RPMI8226 (cell line): ENCODE measurements at places on chromosomes 5 and 9.

GRCh38 chr9:83220730-83221129 is 157.8 kb upstream of the RASEF start:
- no peak for DNase-seq

GRCh38 chr9:128687453-128687852 is 1.6 kb upstream of the SET start:
- no peak for DNase-seq

DNA sequence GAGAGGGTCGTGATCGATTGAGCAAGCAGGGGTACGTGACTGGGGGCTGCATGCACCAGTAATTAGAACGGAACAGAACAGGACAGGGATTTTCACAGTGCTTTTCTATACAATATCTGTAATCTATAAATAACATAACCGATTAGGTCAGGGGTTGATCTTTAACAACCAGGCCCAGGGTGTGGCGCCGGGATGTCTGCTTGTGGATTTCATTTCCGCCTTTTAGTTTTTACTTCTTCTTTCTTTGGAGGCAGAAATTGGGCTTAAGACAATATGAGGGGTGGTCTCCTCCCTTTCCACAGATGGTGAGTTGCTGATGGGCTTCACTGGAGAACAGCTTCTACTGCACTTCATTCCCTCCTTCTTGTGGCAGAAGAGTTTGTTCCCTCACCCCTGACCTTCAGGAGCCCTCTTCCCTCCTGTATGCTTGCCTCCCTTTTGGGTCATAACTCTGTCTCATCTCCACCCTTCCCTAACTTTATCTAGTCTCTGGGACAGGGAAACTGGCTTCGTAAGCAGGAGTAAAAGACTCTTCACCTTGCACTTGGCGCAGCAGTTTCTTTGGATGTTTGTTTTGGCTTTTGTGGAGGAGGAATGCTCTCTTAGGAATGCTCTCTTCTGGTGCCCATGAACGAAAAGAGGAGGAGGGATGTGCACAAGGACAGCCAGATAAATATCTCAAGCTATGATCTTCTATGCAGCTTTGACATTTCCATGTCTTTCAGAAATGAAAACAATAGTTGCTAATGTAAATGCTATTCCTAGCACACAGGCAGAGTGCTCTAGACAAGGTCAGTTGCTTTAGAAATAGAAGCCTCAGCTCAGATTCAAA is 139.8 kb upstream of the RPS23 start:
- no peak for DNase-seq

- DNase-seq: no peak
Observed at GRCh38 chr9:37920471-37921167, 16.7 kb upstream of the SLC25A51 start.

DNA sequence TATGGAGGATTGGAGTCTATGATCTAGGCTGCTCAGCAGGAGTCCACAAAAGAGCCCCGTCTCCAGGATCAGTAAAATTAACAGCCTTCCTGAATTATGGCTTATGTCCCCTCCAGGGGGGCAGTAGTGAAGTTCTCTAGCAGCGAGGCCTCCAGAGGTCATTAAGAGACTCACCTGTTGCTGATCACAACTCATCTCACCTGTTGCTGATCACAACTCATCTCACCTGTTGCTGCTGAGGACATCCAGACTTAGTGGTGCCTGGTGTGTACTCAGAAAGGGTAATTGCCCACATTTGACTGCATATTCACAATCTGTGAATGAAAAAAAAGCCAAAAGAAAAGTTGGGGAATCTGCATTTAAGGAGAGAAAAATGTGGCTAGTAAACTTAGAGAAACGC is 129.5 kb downstream of the SMARCA2 start:
- no peak for DNase-seq

- no peak for DNase-seq
Observed at GRCh38 chr5:128579093-128579492, 41.0 kb upstream of the FBN2 start.

- DNase-seq: no peak
Observed at GRCh38 chr9:16680975-16681651, 189.4 kb downstream of the BNC2 start.

GRCh38 chr5:157511651-157512644 is 51.9 kb downstream of the NIPAL4 start:
- DNase-seq: peak; percentile 84

GRCh38 chr5:158879993-158880392 is 219.7 kb downstream of the EBF1 start:
- no peak for DNase-seq

- DNase-seq: no peak
Observed at GRCh38 chr5:83471405-83472212, at the start of gene VCAN. Gene VCAN (plus strand): TSS chr5:83471744. CDS start chr5:83483519, 11,775 bp downstream.

DNA sequence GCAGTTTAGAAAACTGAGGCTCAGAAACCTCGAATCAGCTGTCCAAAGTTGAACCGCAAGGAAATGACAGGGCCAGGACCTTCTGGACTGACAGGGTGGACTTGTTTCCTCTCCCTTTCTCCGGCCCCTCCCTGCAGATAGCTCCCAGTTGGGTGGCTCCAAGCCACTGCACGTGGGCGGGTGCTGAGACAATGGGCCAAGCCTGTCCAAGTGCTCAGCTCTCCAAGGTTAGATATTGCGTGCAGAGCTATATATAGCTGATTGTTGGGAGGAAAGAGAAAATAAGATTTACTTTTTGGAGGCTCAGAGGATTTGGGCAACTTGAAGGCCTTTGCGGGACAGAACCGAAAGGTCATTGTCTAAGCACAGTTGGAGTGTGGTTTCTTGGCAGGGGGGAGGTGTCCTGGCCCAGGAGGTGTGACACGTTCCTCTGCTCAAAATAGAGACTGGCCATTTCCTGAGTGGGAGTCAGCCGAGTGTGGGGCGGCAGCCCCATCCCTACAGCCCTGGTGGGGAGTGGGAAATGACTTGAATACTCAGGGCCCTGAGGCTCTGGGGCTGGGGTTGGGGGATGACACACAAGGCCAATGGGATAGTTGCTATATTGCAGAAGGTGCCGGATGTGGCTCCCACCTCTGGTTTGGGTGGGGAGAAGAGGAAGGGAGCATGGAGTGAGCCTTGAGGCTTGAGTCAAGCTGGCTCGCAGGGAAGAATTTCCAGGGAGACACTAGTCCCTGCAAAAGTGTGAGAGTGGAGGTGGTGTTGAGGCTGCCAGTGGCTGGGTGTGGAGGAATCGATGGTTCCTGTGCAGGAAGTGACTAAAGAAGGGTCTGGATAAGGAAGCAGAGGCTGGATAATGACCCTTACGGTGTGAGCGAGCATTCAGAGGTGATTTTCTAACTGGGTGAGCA is 44.4 kb upstream of the SMAD5 start:
- no peak for DNase-seq

DNA sequence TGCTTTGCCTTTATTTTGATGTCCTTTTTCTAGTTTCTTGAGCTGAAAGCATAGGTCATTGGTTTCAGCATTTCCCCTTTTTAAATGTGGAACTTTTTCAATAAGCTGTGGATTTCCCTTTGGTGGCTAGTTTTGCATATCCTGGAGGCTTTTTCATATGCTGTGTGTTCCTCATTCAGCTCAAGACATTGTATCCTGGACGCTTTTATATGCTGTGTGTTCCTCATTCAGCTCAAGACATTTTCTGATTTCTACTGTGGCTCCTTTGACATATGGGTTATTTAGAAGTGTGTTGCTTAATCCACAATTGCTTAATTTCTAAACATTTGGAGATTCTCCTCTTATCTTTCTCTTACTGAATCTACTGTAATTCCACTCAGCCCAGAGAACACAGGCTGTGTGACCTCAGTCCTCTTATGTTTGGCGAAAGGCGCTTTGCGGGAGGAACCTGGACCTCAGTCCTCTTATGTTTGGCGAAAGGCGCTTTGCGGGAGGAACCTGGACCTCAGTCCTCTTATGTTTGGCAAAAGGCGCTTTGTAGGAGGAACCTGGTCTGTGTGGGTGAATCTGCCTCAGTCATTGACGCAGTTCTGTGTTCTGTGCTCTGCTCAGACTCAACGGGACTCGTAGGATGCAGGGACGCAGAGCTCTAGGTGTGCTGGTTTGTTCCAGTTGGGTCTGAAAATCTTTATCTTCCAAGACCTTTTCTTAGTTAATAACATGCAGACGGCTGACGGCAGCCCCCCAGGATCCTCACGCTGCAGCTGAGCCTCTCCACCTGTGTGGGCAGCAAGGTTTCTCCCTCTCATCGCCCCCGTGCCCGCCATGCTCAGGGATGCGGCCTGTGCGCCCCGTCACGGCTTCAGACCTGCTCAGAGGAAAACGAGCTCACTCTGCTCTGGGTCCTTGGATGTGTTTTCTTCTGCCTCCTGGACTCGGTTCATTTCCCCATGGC is 6.0 kb upstream of the SLC9A3 start:
- no peak for DNase-seq

DNA sequence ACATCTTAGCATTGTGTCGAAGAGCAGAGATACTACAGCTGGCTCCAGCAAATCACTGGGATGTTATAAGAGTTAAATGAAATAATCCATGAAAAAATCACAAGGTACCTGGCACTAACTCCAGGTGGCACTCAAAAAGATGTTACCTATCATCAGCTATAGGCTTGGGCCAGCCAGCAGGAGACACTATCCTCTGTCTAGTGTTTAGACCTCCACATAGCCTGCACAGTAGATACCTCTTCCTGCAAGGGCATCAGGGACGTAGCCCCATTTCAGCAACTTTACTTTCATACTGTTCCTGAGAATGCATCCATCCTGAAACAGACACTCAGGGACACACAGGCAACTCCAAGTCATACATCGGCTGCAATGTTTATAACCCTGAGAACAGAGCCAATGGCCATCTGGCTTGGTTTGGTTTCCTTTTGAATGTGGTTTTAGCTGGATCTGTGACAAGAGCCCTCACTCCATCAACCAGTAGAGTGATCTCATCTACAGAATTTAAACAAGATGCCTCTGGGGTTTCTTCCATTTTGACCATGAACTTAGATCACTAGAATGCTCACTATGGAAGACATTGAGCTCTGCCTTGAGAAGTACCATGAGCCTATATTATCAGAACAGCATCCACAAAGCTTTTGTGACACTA is 69.9 kb downstream of the TLE1 start:
- no peak for DNase-seq

- peak; percentile 21 for DNase-seq
Observed at GRCh38 chr5:69074664-69075521, 18.9 kb upstream of the SLC30A5 start.

DNA sequence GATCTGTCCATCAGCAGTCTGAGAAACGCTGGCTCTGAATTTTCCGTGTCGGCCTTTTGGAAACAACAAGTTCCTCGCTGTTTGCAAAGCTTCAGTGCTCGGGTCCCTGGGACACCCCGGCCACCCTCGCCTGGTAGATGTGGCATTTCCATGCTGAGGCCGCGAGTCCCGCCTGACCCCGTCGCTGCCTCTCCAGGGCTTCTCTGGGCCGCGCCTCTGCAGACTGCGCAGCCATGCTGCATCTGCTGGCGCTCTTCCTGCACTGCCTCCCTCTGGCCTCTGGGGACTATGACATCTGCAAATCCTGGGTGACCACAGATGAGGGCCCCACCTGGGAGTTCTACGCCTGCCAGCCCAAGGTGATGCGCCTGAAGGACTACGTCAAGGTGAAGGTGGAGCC is 4.7 kb downstream of the NTNG2 start:
- peak; percentile 60 for DNase-seq

- DNase-seq: no peak
Observed at GRCh38 chr9:37425298-37425752, 2.8 kb downstream of the GRHPR start.

DNA sequence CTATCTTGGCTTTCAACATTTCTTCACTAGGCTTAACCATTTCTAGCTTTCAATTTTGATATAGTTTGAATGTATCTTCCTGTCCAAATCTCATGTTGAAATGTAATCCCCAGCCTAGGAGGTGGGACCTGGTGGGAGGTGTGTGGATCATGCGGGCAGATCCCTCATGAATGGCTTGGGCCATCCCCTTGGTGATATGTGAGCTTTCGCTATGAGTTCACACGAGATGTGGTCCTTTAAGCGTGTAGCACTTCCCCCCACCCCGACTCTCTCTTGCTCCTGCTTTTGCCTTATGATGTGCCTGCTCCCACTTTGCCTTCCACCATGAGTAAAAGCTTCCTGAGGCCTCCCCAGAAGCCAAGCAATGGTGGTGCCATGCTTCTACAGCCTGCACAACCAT is 40.6 kb downstream of the PHAX start:
- DNase-seq: no peak

- DNase-seq: no peak
Observed at GRCh38 chr9:127039492-127039891, 82.9 kb downstream of the ANGPTL2 start.

DNA sequence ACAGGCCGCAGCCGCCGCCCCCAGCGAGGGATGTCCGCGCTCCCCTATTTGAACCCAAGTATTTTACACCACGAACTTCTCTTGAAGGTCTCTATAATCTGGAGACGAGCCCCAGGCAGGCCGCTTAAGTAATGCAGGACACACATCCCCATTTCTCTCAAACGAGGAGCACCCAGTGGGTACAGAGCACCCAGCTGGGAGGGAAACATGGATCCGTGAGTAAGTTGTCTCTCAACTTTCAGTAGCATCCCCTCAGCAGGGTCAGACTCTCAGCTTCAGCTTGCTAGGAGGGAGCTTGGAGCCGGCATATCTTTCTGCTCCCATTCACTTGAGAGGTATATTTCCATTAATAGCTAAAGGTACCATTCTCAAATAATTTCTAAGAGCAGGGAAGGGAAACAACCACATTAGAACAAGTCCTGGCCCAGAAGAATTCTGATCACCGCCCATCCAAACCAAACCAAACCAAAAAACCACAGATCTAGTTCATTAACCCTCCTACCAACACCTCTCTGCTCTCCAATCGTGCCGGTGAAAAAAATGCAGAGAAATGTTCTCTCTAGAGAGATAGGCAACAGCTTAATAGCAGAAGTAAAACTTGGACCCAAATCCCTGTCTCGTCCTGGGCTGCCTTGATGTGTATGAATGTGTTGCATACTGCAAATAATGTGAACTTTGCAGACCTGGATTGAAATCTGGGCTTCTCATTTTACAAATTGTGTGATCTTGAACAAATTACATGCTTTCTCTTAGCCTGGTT is 910 bp downstream of the TDRD7 start:
- DNase-seq: peak; percentile 47

DNA sequence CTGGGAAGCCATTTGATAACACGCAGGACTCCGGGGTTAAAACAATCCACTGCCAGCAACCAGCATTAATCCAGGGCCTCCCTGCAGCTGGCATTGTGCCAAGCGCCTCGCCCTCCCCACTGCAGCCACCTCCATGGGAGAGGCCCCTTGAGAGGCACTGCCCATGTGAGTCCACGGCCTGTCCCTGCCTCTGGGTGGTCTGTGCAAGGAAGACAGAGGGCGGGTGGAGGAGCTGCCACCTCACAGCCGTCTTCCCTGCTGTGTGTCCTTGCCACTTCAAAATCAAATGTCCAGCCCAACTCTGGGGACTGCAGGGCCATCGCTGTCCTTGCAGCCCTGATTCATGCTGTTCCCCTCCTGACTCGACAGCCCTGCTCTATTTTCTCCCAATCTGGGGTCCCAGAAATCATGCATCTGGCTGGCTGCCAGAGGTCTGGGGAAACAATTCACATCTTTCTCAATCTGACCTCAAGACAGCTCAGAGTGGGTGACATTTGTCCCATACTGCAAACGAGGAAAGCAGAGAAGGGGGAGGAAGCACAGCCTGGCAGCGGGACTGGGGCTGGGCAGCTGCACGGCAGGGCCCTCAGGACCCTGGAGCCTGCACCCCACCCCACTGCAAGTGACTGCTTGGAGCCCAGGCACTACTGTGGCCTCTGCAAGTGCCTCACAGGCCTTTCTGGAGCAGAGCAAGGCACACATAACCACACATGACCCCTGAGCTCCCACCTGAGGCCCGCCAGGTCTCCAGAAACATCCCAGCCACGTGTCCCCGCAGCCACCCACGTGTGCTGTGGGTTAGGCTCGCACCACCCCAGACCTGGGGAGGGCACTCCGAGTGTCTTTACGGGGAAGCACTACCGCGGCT is 15.7 kb downstream of the BRD3OS start:
- DNase-seq: no peak
